ENCODE measurements at places on chromosomes 7 and 10.

GRCh38 chr7:99109108-99110051 lies 34.5 kb downstream of the SMURF1 start:
- H3K4me1 ChIP-seq, result peaks cover 73% of the 10 kb centered on the region
- H3K27me3 ChIP-seq, result no peaks in the 10 kb centered on the region
- H3K36me3 ChIP-seq, result peaks cover 19% of the 10 kb centered on the region
- no peak for DNase-seq
- H3K27ac ChIP-seq, result peak overlapping the region; percentile 63
- no peak overlapping the region for H3K4me3 ChIP-seq

DNA sequence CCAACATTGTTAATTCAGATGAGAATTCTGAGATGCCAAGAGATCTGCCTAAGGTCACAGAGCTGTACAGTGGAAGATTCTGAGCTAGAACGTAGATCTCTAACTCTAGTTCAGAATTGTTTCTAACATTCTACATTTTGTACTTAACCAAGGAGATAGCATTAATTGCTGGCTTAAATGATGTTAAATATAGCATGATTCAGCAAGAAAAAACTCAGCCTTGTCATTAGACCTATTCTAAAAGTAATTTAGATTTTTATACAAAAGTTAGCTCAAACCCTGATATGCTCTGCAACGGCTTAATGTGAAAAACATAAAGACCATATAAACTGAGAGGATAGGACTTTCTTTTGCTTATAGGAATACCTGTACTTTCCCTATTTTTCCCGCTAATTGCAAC lies 3.4 kb upstream of the CCDC71L start:
- peaks cover 2% of the 10 kb centered on the region for H3K4me1 ChIP-seq
- H3K27ac ChIP-seq, result no peak overlapping the region
- no peak for DNase-seq
- H3K4me3 ChIP-seq, result no peak overlapping the region
- H3K36me3 ChIP-seq, result no peaks in the 10 kb centered on the region

- DNase-seq, result peak; percentile 59
- H3K4me1 ChIP-seq, result peaks cover 16% of the 10 kb centered on the region
- H3K4me3 ChIP-seq, result no peak overlapping the region
- no peak overlapping the region for H3K27ac ChIP-seq
Measured at GRCh38 chr10:3761904-3762303, 23.1 kb downstream of the KLF6 start.

- no peak for DNase-seq
- no peak overlapping the region for H3K27ac ChIP-seq
- no peak overlapping the region for H3K4me3 ChIP-seq
- H3K27me3 ChIP-seq, result no peaks in the 10 kb centered on the region
- H3K4me1 ChIP-seq, result peaks cover 19% of the 10 kb centered on the region
Measured at GRCh38 chr10:30172091-30172490, 112.7 kb upstream of the JCAD start.

- H3K27me3 ChIP-seq, result no peaks in the 10 kb centered on the region
- H3K36me3 ChIP-seq, result no peaks in the 10 kb centered on the region
- no peak overlapping the region for H3K4me3 ChIP-seq
- no peak overlapping the region for H3K27ac ChIP-seq
- DNase-seq, result no peak
Measured at GRCh38 chr10:32972929-32973328, 14.9 kb upstream of the ITGB1 start.

GRCh38 chr7:3683546-3684539 lies 382.8 kb downstream of the SDK1 start:
- no peak for DNase-seq
- H3K27ac ChIP-seq, result no peak overlapping the region
- H3K36me3 ChIP-seq, result peaks cover 1% of the 10 kb centered on the region
- no peaks in the 10 kb centered on the region for H3K4me1 ChIP-seq
- H3K4me3 ChIP-seq, result no peak overlapping the region

DNA sequence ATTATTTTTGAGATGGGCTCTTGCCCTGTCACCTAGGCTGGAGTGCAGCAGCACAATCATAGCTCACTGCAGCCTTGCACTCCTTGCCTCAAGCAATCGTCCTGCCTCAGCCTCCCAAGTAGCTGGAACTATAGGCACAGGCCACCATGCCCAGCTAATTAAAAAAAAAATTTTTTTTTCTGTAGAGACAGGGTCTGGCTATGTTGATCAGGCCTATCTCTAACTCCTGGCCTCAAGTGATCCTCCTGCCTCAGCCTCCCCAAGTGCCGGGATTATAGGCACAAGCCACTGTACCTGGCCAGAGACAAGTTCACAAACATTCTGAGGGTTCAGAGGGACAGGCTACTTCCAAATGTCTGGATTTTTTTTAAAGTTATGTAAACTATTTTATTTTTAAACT lies 32.1 kb upstream of the PURB start:
- H3K27ac ChIP-seq, result no peak overlapping the region
- DNase-seq, result no peak
- H3K4me1 ChIP-seq, result peaks cover 2% of the 10 kb centered on the region
- H3K36me3 ChIP-seq, result no peaks in the 10 kb centered on the region
- no peaks in the 10 kb centered on the region for H3K27me3 ChIP-seq

DNA sequence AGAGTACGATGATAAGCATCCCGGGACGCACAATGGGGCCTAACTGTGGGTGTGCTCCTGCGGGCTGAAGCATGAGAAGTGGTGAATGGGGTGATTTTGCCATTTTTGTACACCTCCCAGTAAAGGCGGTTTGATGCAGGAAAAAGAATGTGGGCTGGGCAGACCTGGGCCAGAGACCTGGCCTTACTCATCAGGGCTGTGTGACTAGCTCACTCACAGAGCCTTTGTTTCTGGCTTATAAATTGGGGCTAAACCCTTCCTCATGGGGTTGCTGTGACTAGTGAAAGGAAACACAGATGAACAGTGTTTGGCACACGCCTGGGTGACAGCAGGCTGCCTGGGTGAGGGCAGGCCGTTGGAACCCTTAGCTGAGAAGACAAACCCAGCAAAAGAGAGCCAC lies 18.0 kb downstream of the RRP12 start:
- no peaks in the 10 kb centered on the region for H3K4me1 ChIP-seq
- no peaks in the 10 kb centered on the region for H3K27me3 ChIP-seq
- no peak overlapping the region for H3K4me3 ChIP-seq
- H3K36me3 ChIP-seq, result peaks cover 7% of the 10 kb centered on the region

- H3K27ac ChIP-seq, result no peak overlapping the region
- peaks cover 38% of the 10 kb centered on the region for H3K27me3 ChIP-seq
- no peak for DNase-seq
- H3K4me1 ChIP-seq, result no peaks in the 10 kb centered on the region
- no peak overlapping the region for H3K4me3 ChIP-seq
Measured at GRCh38 chr7:29202651-29203069, 8.1 kb downstream of the CHN2 start.

- no peak overlapping the region for H3K27ac ChIP-seq
- H3K36me3 ChIP-seq, result no peaks in the 10 kb centered on the region
- H3K27me3 ChIP-seq, result peaks cover 8% of the 10 kb centered on the region
- H3K4me3 ChIP-seq, result no peak overlapping the region
Measured at GRCh38 chr10:96419351-96419750, 60.5 kb upstream of the OPALIN start.

DNA sequence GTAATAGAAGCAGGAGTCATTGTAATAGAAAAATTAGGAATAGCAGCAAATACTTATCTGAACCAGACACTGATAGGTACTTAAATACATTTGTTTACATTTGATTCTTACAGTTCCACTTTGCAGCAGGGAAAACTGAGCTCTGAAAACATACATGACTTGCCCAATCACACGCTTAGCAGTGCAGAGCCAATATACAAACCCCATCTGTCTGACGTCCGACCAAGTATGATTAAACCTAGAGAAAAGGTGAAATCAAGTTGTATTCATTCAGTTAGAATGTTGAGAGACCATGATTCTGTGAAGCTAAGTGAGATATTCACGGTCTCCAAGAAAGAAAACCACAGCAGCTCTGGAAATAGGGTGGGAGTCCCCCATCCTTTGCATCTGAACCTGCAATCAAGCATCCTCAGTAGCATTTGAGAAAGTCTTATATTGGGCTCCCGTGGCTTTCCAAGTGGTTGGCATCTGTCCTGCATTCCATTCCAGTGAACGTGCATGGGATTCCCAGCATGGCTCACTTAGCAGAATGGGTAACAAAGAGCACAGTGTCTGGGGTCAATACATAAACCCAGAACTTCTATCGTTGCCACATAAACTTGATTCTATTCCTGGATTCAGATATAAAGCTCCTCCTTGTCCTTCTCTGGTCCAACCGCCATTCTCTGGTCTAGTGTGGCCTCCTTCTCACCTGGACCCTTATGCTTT lies 148.7 kb upstream of the RSU1 start:
- DNase-seq, result no peak
- H3K4me3 ChIP-seq, result no peak overlapping the region
- peaks cover 42% of the 10 kb centered on the region for H3K4me1 ChIP-seq

- H3K36me3 ChIP-seq, result no peaks in the 10 kb centered on the region
- H3K27me3 ChIP-seq, result no peaks in the 10 kb centered on the region
- peaks cover 7% of the 10 kb centered on the region for H3K4me1 ChIP-seq
- no peak overlapping the region for H3K4me3 ChIP-seq
- DNase-seq, result no peak
- no peak overlapping the region for H3K27ac ChIP-seq
Measured at GRCh38 chr7:100449190-100449795, 13.0 kb upstream of the PPP1R35 start.

GRCh38 chr10:92544296-92544695 lies 29.6 kb downstream of the IDE start:
- no peaks in the 10 kb centered on the region for H3K27me3 ChIP-seq
- no peak overlapping the region for H3K4me3 ChIP-seq
- peaks cover 9% of the 10 kb centered on the region for H3K4me1 ChIP-seq
- no peak for DNase-seq

DNA sequence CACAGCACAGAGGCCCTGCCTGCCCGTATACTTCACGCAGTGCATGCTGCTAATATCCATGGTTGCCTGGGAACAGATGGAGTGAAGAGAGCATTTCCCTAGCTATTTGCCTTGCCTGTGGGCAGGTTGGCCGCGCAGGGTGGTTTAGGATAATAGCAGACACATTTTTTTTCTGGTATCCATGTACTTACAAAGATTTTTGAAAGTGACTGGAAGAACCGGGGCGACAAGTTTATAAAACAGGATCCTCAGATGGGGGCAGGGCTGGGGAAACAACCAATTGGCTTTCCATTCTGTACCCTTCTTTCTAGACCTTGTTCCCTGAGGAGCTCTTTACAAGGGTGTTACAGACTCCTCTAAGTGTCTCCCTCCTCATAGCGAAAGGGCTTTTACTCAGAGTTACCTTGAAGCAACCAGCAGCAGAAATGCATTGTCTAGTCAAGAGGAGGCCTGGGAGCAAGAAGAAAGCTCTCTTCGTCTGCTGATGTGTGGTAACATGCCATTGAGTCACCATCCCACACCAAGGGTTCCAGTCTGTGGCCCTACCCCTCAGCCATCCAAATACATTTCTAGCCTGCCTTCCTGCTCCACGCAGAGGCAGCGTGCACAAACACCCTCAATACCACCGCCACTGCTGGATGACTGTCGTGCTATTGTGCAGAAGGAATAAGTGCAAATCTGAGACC lies 31.5 kb downstream of the MTURN start:
- no peak overlapping the region for H3K4me3 ChIP-seq
- peaks cover 57% of the 10 kb centered on the region for H3K4me1 ChIP-seq
- no peak for DNase-seq
- H3K36me3 ChIP-seq, result peaks cover 3% of the 10 kb centered on the region
- H3K27me3 ChIP-seq, result no peaks in the 10 kb centered on the region
- H3K27ac ChIP-seq, result no peak overlapping the region

- no peak overlapping the region for H3K4me3 ChIP-seq
- peaks cover 2% of the 10 kb centered on the region for H3K36me3 ChIP-seq
- no peaks in the 10 kb centered on the region for H3K27me3 ChIP-seq
- H3K27ac ChIP-seq, result no peak overlapping the region
- peaks cover 11% of the 10 kb centered on the region for H3K4me1 ChIP-seq
Measured at GRCh38 chr10:11036424-11037011, 18.8 kb downstream of the CELF2 start.

DNA sequence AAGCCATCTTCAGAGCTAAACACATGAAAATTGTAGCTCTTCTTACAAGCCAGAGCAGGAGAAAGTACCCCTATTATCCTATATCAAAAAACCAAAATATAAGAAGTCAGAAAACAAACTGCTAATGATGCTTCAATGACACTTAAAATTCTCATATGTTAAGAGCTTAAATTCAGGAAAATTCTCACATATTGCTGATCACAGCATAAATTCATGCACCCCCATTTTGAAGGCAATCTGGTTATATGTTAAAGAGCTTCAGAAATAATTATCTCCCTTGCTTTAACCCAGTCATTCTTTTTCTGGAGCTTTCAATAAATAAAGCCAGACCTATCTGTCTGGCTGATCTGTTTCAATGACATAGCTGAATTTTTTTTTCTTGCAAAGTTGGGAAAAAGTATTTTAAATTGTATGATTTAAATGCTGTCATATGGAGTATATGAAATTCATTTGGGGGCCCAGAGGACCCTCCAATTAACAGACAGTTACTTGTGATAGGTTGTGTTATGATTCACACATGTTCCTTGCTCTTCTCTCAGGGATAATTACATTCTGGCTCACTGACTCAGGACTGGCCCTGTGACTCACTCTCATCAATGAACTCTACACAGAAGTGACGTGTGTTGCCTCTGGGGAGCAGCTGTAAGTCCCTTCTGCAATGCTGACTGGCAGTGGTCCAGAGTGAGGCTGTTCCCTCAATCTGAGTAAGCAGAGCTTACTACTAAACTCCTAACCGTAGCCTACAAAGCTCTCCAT lies 85.2 kb downstream of the HGF start:
- no peaks in the 10 kb centered on the region for H3K27me3 ChIP-seq
- DNase-seq, result peak; percentile 95
- H3K27ac ChIP-seq, result peak overlapping the region; percentile 90

GRCh38 chr10:119688033-119688508 lies 36.9 kb downstream of the BAG3 start:
- no peak overlapping the region for H3K27ac ChIP-seq
- DNase-seq, result no peak
- no peaks in the 10 kb centered on the region for H3K27me3 ChIP-seq
- no peak overlapping the region for H3K4me3 ChIP-seq
- H3K4me1 ChIP-seq, result peaks cover 9% of the 10 kb centered on the region

DNA sequence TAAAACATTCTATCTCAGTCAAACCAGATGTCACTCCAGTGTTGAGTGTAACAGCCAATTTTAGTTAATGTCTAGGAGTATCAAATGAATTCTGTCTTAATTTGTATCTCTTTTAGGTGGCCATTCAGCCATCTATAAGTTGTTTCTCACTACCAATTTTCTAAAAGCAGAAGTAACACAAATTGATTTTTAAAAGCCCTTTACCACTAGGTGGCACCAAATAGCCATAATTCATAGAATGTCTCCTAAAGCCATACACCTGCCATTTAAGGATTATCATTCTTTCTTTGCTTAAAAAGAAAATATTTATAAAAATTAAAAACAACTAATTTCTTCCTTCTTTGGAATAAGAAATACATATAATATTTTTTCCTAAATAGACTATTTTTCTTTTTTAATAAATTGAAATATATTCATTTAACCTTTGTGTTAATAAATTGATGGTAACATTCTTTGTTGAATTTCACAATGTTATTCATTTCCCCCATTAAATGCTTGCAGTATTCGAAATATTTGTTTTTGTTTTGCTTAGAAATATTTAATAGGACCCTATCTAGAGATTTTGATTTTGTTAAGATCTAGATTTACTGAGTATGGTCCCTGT lies 107.8 kb upstream of the PPP1R3A start:
- H3K36me3 ChIP-seq, result no peaks in the 10 kb centered on the region
- no peaks in the 10 kb centered on the region for H3K27me3 ChIP-seq
- no peak overlapping the region for H3K4me3 ChIP-seq
- H3K4me1 ChIP-seq, result peaks cover 4% of the 10 kb centered on the region
- no peak overlapping the region for H3K27ac ChIP-seq

All from osteocyte (in vitro differentiated cells).